ENCODE measurements at places on chromosomes 2 and 18.

GRCh38 chr2:163662141-163662780 is 73.5 kb downstream of the FIGN start:
- DNase-seq: no peak

DNA sequence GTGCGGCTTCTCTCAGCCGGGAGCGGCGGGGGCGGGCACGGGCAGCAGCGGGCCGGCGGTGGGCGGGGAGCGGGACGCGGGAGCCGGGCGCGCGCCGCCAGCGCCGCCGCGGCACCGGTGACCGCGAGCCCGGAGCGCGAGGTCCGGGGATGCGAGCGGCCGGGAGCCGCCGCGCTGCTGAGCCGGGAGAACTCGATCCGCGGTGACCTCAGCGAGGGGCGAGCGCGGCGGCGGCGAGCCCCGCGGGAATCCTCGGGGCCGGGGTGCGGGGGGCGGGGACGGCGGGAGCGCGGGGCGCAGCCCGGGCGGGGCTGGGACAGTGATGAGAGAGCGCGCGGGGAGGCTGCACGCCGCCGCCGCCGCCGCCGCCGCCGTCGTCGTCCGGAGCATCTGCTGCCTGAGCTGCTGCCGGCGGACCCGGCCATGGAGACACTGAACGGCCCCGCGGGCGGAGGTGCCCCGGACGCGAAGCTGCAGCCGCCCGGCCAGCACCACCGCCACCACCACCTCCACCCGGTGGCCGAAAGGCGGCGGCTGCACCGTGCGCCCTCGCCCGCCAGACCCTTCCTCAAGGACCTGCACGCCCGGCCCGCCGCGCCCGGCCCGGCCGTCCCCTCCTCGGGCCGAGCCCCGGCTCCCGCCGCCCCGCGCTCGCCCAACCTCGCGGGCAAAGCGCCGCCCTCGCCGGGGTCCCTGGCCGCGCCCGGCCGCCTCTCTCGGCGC is at the start of gene MTCL1:
TSS of gene MTCL1 (plus strand) at position 319 of the 723 bp plus-strand sequence. CDS start at position 424, 105 bp downstream.
- no peak for DNase-seq

GRCh38 chr2:128444121-128444771 is 125.6 kb upstream of the HS6ST1 start:
- DNase-seq: no peak

GRCh38 chr18:44651478-44651877 is 29.2 kb upstream of the SETBP1 start:
- no peak for DNase-seq

GRCh38 chr2:48249025-48249424 is 280.9 kb upstream of the STON1 start:
- no peak for DNase-seq

DNA sequence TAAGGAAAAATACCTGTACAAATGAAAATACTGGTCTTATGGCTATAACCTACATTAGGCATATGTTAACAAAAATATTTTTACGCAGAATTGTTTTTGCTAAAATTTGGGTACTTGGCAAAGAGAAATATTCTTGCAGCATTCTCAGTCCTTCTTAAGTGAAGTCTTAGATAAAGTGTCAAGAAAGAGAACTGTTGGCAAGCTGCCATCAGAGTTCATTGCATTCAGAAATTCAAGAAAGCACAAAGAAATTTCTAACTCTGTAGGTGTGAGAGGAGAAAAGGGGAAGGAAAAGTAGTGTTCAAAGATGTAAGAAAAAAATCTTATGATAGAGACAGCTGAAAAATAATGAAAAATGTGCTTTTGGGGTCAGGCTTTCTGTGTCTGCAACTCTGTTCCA is 86.7 kb downstream of the IRS1 start:
- DNase-seq: no peak

DNA sequence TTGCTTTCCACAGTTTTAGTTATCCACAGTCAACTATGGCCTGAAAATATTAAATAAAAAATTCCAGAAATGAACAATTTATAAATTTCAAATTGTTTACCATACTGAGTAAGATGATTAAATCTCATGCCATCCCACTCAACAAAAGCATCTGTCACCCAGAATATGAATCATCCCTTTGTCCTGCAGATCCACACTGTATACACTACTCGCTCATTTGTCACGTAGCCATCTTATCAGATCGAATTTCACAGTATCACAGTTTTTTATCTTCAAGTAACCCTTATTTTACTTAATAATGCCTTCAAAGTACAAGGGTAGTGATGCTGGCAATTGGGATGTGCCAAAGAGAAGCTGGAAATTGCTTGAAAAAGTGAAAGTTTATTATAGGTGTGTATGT is 291.8 kb upstream of the LRATD1 start:
- no peak for DNase-seq

DNA sequence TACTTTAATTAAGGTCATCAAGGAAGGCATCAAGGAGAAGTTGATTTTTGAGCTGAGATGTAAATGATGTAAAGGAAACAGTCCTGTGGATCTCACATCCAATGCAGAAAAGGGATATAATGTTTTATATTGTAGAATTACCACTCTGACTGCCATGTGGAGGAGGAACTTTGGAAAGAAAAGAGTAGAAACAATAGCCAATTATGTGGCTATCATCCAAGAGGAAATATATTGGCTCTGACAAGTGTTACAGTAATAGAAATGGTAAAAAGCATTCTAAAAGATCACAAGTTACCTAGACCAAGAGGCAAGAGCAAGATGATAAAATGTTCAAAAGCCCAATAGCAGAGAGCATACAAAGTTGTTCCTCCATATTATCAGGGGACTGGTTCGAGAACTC is 26.8 kb downstream of the BARD1 start:
- no peak for DNase-seq

DNA sequence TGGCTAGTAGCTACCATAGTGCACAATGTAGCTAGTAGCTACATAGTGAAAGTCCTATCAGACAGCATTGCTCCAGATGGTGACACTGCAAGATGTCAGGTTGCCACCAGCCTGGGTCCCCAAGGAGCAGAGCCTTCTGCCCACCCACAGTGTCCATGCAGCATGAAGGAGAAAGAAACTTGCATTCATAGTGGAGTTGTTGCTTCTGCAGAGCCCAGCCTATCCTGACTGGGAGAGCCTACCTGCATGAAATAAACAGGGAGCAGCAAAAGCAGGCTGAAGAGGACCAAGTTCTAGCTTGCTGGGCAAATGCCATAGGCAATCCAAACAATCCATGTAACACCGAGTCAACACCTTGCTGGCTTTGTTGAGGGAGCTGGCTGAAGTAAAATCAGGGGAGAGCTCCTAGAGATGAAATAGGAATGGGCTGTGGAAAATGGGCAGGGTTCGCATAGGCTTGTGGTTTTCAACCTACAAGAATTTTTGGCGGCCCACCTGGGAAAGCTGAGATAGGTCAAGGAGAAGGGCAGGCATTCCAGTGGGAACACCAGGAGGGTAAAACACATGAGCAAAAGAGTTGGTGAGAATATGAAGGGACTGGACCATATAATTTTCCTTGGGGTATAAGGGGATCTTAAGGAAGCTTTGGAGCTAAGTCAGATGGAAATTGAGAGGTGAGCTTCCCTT is 195.8 kb downstream of the CYP26B1 start:
- DNase-seq: no peak

GRCh38 chr2:140454717-140455116 is 1674.5 kb upstream of the NXPH2 start:
- DNase-seq: no peak

GRCh38 chr2:15965564-15966019 is 25.2 kb downstream of the MYCN start:
- DNase-seq: peak; percentile 53

DNA sequence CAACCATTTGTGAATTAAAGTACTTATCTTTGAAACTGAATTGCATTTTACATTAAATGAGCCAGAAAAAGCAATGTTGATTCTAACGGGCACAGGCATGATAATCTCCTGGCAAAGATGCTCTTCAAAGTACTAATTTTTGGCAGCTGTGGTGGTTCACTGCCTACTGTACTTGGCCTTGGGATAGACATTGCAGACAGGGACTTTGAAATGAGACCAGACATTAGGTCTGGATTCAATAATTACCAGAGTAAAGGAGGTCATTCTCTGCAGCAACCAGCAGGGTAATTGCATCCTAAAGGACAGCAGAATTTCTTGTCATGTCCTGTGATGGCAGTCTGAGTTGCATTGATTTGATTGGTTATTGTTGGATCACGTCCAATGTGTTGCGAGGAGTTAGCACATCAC is 986.5 kb downstream of the TDRD15 start:
- no peak for DNase-seq

DNA sequence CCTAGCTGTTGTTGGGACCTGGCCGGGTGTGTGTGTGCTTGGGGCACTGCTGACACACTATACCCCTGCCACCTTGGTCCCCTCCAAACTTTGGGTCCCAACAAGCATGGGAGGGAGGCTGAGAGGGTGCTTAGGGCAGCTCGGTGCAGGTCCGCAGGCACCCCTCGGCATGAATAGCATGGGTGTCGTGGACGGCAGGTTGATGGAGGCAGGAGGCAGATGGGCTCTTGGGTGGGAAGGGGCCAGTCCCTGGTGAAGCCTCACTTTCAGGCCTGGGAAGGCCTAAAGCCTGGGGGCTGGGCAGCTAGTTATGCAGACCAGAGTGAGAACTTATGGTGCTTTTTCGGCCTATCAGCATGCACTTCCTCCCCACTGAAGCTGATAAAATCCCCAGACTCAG is 164.2 kb downstream of the CDH19 start:
- no peak for DNase-seq

- DNase-seq: no peak
Observed at GRCh38 chr2:161344692-161345091, 36.5 kb downstream of the PSMD14 start.

- DNase-seq: no peak
Observed at GRCh38 chr18:63199743-63200241, 119.8 kb downstream of the BCL2 start.

- no peak for DNase-seq
Observed at GRCh38 chr2:112483042-112483473, 1.1 kb downstream of the TTL start.

DNA sequence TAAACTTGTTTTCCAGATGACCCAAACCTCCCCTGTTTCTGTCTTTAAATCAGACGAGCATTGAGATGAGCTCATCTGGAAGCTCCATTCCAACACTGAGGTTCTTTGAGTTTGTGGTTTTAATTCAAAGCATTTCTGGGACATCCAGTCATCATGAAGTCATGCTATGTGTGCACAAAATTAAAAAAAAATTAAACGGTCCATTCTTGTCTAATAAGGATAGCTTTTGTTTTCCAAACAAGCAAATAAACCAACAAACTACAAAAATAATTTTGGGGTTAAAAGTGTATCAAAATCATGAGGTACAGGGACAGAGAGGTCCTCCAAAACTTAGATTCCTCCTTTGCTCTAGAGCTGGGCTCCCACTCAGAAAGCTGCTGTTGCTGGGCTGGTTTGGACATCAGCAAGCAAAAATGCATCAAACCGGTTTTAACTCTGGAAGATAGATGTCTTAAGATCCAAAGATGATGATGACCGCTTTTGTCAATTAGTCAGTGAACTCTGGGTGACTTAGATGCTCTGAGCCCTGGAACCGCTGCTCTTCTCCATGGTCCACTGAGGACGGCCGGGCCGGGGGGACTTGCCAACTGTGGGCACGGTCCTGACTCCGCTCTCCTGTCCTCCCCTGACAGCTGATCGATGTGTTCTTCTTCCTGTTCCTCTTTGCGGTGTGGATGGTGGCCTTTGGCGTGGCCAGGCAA is 65.4 kb downstream of the TRPM8 start:
- no peak for DNase-seq

DNA sequence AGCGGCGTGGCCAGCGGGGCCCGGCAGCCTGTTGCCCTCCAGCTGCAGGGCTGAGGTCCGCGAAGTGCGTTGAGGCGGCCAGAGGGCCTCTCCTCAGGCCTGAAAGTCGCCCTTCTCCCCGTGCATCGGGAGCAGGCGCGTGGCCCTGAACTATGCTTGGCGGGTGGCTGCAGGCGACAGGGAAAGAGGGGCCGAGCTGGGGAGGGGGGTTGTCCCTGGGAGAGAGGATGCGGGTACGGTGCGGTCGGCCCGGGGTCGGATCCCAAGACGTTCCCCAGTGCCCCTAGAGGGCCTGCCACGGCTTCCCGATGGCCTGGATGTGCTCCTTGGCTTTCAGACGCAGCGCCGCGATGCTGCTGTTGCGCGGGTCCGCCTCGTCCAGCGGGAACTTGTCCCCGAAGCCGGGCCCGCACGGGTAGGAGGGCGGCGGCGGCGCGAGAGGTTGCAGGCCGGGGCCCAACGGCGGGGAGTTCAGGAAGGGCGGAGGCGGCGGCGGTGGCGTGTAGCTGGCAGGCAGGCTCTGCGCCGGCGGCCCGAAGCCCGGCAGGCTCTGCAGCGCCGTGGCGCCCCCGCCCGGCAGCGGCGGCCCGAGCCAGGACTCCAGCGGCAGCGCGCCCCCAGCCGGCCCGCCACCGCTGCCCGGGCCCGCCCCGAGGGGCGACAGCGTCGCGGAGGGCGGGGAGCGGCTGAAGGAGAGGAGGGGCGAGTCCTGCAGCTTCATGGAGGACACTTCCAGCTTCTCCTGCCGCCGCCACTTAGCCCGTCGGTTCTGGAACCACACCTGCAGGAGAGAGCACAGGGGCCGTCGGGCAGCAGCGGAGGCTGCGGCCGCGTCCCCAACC is 4.3 kb downstream of the RAX start:
- no peak for DNase-seq

GRCh38 chr2:8329660-8330622 is 351.9 kb upstream of the ID2 start:
- DNase-seq: no peak

GRCh38 chr2:140990416-140990815 is 1140.4 kb downstream of the LRP1B start:
- no peak for DNase-seq

GRCh38 chr2:105357122-105357521 is 19.8 kb downstream of the C2orf49 start:
- DNase-seq: no peak

GRCh38 chr2:48435909-48436308 is 94.0 kb upstream of the STON1 start:
- DNase-seq: no peak

GRCh38 chr2:151287513-151288250 is 1.8 kb downstream of the NMI start:
- DNase-seq: no peak

All from activated CD4-positive, alpha-beta T cell treated with anti-CD3 and anti-CD28 coated beads, Interleukin-2, amount 50 U/mL, for 4 hours (primary cell).